ENCODE measurements at places on chromosomes 5 and 9.

DNA sequence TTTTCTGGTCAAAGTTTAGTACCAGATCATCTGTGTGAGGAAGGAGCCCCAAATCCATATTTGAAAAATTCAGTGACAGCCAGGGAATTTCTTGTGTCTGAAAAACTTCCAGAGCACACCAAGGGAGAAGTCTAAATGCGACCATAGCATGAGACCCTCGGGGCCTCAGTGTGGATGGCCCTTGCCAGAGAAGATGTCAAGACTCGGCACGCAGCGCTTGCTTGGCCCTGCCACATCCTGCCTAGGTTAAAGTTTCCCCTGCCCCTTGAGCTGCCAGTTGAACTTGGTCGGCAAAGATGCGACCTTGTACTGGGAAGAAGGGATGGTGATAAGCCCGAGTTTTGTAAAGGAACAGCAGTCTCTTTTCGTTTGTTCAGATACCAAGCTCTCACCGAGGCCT, 65.8 kb downstream of the IL31RA start:
- no peak for DNase-seq

DNA sequence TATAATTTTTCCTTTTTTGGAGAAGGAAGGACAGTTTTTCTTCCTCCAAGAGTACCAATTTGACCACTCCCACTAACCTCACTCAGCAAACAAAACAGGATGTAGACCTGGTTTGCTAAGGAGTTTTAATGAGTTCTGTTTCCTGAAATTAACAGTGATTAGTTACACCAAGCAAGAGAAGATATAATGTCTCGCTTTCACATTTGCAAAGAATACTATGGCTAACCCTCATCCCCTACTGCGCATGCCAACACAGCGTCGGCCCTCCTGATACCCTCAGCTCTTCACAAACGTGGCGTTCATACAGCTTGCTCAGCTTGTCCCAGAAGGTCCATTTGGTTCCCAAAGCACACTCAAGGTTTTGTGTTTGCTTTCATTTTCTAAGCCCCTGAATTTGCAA, 41.9 kb upstream of the IPPK start:
- no peak for DNase-seq

- DNase-seq, result no peak
Measured at GRCh38 chr9:96177005-96177718, 124.8 kb downstream of the HSD17B3 start.

- no peak for DNase-seq
Measured at GRCh38 chr5:138457531-138458275, 7.6 kb upstream of the EGR1 start.

- DNase-seq, result no peak
Measured at GRCh38 chr5:147835386-147835798, 3.9 kb upstream of the SPINK1 start.

DNA sequence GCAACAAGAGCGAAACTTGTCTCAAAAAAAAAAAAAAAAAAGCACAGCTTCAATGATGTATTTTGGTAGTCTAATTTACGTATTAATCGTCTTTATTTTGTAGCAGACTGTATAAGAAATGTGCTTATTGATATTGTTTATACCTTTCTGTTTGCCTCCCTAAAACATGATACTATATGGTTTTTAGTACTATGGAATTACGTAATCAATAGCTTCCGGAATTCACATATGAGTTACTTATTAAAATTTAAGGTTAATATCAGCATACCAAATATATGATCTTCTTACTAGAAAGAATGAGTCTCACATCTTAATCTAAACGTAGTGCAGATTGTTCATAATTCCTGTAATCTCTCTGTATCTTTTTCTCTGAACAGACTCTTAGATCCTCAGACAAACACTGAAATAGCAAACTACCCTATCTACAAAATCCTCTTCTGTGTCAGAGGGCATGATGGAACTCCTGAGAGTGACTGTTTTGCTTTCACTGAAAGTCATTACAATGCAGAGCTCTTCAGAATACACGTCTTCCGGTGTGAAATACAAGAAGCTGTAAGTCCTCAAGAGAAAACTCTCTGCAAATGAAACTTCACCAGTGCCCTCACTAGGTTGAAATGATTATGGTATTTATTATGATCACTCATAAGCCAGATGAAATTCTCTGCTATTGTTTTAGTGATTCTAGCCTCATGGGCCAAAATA, 44.4 kb upstream of the GPR21 start:
- no peak for DNase-seq

DNA sequence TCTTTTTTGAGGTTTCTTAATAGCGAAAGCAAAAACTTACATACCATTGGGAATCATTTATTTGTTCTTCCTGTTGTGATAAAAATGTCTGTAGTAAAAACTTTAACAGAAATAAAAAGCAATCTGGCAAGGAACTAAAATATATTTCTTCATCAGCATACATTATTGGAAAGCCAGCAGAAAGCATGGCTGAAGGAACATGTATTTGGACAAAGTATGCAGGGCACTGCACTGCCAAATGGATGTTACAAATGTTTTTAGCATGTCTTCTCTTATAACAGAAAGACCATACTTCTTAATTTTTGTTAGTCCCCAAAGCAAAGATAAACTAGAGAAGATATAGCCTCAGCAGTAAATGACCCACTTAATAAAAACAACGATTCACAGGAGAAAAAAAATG, 80.5 kb downstream of the SMIM15 start:
- DNase-seq, result no peak

GRCh38 chr5:169098331-169099121, 202.4 kb downstream of the SLIT3 start:
- DNase-seq, result no peak

- DNase-seq, result no peak
Measured at GRCh38 chr9:76086539-76086938, 196.1 kb downstream of the PCSK5 start.

DNA sequence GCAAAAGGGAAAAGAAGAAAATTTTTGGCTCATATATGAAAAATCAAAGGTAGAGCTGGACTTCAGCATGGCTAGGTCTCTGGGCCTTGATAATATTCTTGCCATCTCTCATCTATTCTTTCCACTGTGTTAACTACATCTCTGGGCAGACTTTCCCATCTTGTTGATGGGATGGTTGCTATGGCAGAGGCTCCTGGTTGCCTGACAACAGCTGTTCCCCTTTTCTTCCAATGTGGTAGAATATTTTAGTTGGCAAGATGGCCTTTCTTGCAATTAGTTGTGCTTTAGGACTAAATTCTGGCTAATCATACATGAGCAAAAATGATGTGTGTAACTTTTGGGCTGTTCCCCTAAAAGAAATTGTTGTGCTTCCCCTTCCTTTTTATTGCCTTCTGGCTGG, 40.2 kb upstream of the ARAP3 start:
- DNase-seq, result no peak

DNA sequence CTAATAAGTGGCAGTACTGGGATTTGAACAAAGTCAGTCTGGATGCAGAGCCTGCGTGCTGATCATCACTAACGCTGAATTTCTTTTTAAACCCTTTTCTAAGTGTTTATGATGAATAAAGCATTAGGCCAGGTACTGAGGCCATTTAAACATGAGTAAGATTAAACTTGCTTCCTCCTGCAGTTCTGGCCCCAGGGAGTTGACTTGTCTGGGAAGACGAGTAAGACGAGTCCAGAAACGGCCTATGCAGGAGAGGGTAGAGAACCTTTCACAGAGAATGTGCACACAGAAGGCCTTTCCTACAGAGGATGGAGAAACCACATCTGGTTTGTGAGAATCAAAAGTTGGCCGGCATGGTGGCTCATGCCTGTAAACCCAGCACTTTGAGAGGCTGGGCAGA, 42.9 kb downstream of the SPRY4 start:
- no peak for DNase-seq

DNA sequence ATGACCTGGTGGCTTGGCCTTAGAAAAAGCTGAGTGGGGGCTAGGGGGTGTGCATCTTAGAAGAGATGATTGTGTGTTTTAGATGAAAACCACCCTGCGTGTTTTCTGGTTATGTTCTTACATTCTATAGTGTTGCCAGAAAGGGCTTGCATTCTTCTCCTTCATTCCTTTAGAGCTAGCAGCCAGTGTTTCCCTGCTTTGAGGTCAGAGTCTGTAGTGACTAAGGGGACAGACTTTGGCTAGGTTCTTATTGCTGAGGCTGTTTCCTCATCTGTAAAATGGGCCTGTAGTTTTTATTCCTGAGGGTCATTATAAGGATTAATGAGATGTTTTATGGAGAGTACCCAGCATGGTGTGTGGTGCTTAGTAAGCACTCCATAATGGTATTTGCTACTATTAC, 6.4 kb downstream of the MAST4 start:
- no peak for DNase-seq

DNA sequence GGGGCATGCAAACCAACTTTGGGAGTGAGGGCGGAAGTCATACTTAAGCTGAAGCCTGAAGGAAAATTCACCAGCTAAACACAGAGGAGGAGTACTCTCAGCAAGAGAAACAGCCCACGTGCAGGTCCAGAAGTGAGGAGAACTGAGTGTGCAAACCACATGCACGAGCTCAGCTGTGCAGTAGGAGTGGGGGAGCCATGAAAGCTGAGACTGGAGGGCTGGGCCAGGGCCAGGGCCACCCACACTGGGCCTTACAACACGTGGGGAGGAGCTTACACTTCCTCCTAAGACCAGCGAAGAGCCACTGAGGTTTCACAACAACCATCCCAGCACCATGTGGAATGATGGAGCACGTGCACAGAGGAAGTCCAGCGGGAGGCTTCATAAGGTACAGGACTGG, 9.3 kb upstream of the WWC1 start:
- DNase-seq, result no peak

- DNase-seq, result no peak
Measured at GRCh38 chr5:154793599-154794524, 38.7 kb downstream of the LARP1 start.
